ENCODE measurements at places on chromosomes 12 and 14. TPM values are rescaled to one million over a fixed set of nuclear protein-coding genes. Genes with fewer than 3 reads are reported as not detected.

DNA sequence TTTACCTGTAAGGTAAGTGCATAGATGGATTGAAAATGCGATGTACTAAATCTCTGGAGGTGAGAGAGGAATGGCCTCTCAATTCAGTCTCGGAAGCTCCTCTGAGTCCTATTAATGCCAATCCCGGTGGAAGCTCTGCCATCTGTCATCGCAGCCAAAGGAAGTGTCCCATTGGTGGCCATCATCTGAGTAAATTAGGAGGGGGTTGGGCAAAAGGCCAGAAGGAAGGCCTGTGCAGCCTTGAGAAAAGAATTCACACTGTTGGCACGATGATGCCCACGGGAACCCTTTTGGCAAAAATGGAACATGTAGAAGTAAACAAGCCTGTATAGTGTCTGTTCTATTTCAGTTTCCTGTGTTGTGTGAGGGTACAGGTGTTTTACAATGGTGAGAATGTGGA, 494.8 kb downstream of the NELL2 start:
- no peak for DNase-seq

GRCh38 chr14:24256960-24257359, 6.0 kb downstream of the TGM1 start:
- no peak for DNase-seq

GRCh38 chr12:22759769-22760674, 135.1 kb downstream of the ETNK1 start:
- DNase-seq, result no peak

- DNase-seq, result no peak
Observed at GRCh38 chr12:15344561-15344960, 22.3 kb downstream of the PTPRO start.

- peak; percentile 82 for DNase-seq
Observed at GRCh38 chr14:92600318-92601053, 86.9 kb downstream of the RIN3 start.

Gene MYBPC1
- total RNA-seq, result not detected

- DNase-seq, result no peak
Observed at GRCh38 chr12:14239350-14239934, 126.0 kb upstream of the ATF7IP start.

GRCh38 chr12:57898308-57898970, 42.9 kb upstream of the ATP23 start:
- DNase-seq, result peak; percentile 29

Gene ZDHHC22
- not detected for total RNA-seq

Gene IL26
- total RNA-seq, result not detected

DNA sequence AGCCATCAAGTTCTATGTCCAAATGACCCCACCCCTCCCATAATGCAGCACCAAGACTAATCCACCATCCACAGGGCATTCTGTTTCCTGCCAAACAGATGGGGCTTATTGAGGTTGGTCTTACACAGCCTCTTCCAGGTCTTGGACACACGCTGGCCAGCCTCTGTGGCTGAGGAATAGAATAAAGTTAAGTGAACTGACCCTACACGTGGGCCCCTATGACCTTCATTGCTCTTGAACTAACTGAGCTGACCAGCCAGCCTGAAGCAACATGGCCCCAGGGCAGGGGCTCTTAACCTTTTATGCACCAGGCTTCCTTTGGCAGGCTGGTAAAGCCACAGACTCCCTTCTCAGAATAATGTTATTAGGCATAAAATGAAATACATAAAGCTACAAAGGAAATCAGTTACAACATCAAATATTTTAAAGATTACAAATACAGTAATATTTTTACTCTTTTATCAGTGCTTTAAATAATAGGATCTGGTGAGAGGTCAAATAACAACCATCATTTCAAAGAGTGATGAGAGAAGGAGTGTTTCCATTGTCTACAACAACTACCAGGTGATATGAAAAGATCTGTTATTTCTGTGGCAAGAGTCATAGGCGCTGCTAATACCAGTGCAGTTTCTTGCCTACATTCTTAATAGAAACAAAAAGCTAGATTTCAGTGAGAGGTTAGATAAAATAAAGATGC, 192.9 kb upstream of the NUDT4 start:
- no peak for DNase-seq

Gene NFATC4
- 4.7 TPM for total RNA-seq

GRCh38 chr14:50417853-50418252, 21.2 kb upstream of the CDKL1 start:
- DNase-seq, result no peak

DNA sequence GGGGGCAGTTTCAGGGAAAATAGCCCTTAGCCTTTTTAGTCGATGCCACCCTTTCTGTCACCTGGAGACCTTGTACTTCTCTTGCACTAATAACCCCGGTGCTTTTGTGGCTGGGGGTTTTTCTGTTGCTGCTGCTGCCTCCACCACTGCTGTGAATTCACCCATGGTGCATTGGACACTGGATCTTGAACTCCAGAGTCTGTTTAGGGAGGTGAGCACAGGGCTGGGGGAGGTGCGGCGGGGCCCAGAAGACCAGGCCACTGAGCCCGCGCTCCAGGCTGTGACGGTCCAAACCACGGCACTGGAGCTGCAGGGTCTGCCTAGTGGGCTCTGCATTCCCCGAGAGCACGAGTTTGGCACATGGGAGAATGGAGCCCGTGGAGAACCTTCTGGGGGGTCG, 100.6 kb downstream of the NINJ2 start:
- DNase-seq, result no peak

DNA sequence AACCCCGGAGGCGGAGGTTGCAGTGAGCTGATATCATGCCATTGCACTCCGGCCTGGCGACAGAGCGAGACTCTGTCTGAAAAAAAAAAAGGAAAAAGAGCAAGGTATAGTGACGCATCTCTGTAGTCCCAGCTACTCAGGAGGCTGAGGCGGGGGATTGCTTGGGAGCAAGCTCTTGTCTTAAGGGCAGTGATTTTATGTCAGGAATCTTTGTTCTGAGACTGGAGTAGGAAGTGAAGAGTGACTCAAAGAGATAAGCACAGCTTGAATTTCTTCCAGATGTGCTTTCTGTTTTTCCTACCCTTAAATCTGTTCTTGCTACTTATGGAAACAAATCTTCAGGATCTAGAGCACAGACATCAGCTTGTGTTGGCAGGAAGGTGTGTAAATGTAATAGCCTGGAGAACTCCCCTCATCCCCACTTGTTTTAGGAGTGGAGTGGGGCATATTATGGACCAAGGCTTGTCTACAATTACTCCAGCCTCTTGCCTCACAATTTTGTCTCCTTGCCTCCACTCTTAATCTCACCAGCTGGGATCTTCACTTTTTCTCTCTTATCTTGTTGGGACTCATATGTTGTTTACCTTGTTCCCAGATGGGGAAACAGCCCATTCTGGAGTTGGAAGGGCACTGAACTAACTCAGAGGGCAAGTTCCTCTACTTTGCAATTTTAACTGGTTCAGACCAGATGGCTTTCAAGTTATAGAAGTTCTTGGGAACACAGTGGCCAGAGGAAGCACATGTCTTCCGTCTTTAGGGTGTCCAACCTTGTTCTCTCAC, 7.5 kb downstream of the TMED2 start:
- no peak for DNase-seq

GRCh38 chr14:26984311-26985177, 386.7 kb upstream of the NOVA1 start:
- peak; percentile 43 for DNase-seq

GRCh38 chr12:107435072-107435471, 250.5 kb upstream of the PWP1 start:
- DNase-seq, result no peak

Gene NKX2-1
- 4.1 TPM for total RNA-seq

DNA sequence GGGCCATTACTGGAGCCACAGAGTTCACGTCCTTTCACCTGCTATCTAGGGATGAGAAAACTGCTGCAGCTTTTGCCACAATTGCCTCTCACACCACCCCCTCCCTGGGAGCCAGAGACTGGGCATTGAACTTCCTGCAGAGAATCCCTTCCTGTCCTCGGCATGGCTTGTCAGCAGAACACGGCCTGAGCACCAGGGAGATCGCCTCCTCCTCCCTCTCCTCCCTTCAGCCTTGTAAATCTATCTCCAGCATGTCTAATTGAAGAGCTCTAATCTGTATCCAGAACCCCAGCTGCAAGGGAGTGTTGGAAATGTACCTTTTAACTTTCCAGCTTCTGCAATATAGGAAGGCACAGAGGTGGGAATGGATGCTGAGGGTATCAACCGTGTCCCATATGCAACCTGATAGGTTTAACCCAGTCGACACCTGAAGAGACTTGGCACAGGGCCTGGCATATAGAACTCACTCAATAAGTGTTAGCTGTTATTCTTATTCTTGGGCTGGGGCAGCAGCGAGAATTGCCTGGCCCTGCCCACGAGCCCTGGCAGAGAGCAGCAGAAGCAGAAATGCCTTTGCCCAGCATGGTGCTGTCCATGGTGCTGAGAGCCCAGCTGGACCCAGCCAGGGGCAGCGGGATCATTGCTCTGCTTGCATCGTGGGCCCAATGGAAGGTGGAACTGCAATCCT, 26.8 kb downstream of the TMEM63C start:
- DNase-seq, result peak; percentile 37
